ENCODE measurements at places on chromosomes 6 and 20.

- DNase-seq = peak; percentile 93
Observed at GRCh38 chr20:20780127-20780824, 67.8 kb upstream of the RALGAPA2 start.

- no peak for DNase-seq
Observed at GRCh38 chr20:57378646-57379262, 12.4 kb upstream of the RBM38 start.

DNA sequence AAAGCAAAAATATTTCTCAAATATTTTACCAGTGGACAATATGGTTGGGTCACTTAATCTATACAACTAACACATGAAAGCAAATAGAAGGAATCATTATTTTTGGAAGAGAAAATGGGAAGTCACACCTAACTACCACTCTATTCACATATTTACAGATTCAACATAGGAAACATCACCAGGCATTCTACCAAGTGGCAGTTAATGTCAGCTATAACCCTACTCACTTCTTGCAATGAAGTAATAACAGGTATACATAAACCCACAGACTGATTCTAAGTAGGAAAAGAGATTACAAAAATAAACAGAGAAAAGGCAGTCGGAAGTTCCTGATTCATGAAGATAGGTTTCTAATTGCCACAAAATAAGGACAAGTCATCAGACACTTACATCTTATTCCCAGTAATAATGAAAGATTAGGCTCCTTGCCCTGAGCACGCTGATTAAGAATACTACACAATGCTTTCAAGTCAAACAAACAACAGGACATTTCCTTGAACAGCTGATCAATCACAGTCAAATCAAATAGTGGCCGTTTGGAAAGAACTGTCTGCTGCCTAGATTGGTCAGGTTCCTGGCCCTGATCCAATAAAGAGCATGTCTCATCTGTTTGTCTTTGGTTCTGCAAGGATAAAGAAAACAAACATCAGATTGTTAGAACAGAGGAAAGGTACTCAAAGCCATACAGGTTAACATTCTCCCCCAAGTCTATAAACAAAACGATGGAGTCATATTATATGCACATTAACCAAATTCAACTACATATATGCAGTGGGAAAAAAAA lies 79.2 kb upstream of the PLN start:
- DNase-seq = peak; percentile 91

GRCh38 chr20:49951151-49951550 lies 15.0 kb downstream of the RNF114 start:
- no peak for DNase-seq
